Skeletal muscle tissue (tissue), 5 donors: ENCODE measurements at places on chromosomes 1 and 21. TPM values are rescaled to one million over a fixed set of nuclear protein-coding genes. Genes with fewer than 3 reads are reported as not detected.

ZBTB7B gene
- 7.8 TPM for total RNA-seq

OVAAL gene
- not detected for total RNA-seq

CR1L gene
- total RNA-seq = 2.6 TPM

NEXN gene
- total RNA-seq = 24.5 TPM

PYHIN1 gene
- not detected for total RNA-seq

SLAMF9 gene
- not detected for total RNA-seq

ALX3 gene
- not detected for total RNA-seq

SELL gene
- total RNA-seq = 8.4 TPM

TXNDC12 gene
- total RNA-seq = 6.8 TPM

DENND1B gene
- total RNA-seq = 13.0 TPM

CD84 gene
- 3.1 TPM for total RNA-seq

RHCE gene
- 0.52 TPM for total RNA-seq

BRWD1 gene
- 142 TPM for total RNA-seq

HCN3 gene
- total RNA-seq = 1.0 TPM

DSCAM gene
- 0.52 TPM for total RNA-seq

FCRLA gene
- total RNA-seq = 1.0 TPM

EPS8L3 gene
- total RNA-seq = not detected

CD5L gene
- not detected for total RNA-seq

NBPF4 gene
- total RNA-seq = not detected

MARK1 gene
- 9.9 TPM for total RNA-seq

SLAMF6 gene
- total RNA-seq = 0.52 TPM

INAVA gene
- 0.52 TPM for total RNA-seq

PTGFR gene
- total RNA-seq = 17.2 TPM

BRINP3 gene
- 3.7 TPM for total RNA-seq

TBX15 gene
- total RNA-seq = 49.6 TPM

UMODL1 gene
- total RNA-seq = not detected

ATAD3A gene
- total RNA-seq = 6.8 TPM

ACTA1 gene
- 2,324 TPM for total RNA-seq

IPO9 gene
- 19.3 TPM for total RNA-seq

FMO1 gene
- total RNA-seq = 5.7 TPM

DIP2A gene
- total RNA-seq = 23.5 TPM

CFHR1 gene
- total RNA-seq = 1.6 TPM

CELA2B gene
- total RNA-seq = 1.6 TPM

ARV1 gene
- 10.4 TPM for total RNA-seq

CASQ2 gene
- total RNA-seq = 416 TPM

HTR6 gene
- not detected for total RNA-seq

KCNK1 gene
- total RNA-seq = 1.6 TPM

FCGR3B gene
- total RNA-seq = 2.6 TPM

TMEM125 gene
- total RNA-seq = 0.52 TPM

PRRX1 gene
- total RNA-seq = 127 TPM

CFHR5 gene
- not detected for total RNA-seq

ITLN1 gene
- total RNA-seq = not detected

KIRREL1 gene
- total RNA-seq = 23.5 TPM

SPATA1 gene
- 1.0 TPM for total RNA-seq

ARHGAP30 gene
- total RNA-seq = 4.2 TPM

GUCA2A gene
- total RNA-seq = not detected

KIF14 gene
- total RNA-seq = 1.0 TPM

KIAA1614 gene
- total RNA-seq = 13.6 TPM

KMO gene
- total RNA-seq = 0.52 TPM

MRPL55 gene
- total RNA-seq = 38.1 TPM

VANGL2 gene
- 2.1 TPM for total RNA-seq

TMCO4 gene
- total RNA-seq = 2.6 TPM
